H9 (cell line): ENCODE measurements at places on chromosomes 3 and 15.

DNA sequence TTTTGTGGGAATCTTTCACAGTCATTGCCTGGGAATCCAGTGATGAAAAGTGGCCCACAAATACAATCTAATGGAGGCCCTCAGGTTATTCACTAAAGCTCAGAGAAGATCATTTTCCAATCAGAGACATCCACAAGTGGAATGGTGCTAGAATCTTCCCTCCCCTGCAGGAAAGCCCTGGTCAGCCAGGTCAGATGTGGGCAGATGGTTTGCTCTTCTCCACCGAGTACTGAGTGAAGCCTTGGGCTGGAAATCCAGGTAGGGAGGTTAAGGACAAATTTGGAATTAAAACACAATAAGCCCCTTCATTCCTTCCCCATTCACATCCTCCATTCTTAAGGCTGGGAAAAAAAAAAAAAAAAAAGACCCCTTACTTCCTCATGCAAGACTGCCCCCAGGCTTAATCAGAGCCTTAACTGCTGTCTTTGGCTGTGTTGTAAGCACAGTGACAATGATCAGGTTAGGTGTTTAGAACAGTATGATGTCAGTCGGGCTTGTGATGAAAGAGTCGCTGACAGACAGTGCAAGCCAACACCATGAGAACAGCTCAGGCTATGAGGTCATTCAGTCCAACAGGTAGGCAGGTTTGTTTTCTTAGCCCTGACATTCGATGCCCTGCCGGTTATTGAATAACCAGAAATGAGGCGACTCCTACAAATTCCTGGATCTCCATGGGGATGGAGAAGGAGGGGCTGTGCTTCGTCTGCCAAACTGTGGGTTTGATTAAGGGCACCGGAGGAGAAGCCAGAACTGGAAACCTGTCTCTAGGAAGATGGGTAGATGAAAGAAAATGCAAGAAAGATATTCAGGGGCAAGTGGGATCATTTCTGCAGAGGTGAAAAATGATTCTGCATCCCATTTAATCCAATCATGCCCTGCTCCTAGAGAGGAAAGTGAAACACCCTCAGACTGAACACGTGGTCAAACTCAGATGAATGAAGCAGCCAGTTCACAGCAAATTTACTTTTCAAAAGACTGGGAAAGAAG is 23.5 kb upstream of the HES1 start:
- no peak for DNase-seq

DNA sequence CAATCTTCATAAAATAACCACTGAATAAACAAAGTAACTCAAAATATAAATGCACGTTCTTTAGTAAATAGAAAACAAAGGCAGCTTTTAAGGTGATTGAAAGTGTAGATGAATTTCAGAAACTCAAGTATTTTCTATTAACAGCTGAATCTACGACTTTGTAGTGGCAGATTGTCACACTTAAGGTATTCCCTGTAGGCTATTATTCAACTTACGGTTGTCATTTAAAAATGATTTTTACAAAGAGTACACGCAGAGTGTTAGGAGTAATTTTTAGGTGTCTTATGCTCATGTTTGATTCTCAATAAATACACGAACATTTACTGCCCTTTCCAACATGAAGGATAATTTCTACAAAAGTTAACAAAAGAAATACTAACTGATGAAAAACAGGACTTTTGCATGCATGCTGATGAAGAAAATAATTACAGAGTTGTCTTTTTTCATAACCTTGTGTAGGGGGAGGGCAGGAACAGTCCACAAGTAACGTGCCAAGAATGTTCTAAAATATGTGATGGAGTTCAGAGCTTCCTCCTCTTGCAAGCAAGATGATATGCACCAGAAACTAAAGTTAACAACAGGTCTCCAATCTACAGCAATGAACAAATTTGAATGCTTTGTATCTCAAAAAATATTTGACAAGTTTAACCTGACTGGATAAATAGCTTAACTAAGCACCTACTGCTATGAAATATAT is 16.7 kb downstream of the DCBLD2 start:
- no peak for DNase-seq

- no peak for DNase-seq
These were observed 15.6 kb downstream of the CYP19A1 start for GRCh38 chr15:51322621-51323296.

GRCh38 chr3:126618021-126618420 is 36.9 kb downstream of the TXNRD3 start:
- no peak for DNase-seq

GRCh38 chr3:149548669-149549065 is 74.2 kb downstream of the TM4SF4 start:
- no peak for DNase-seq

DNA sequence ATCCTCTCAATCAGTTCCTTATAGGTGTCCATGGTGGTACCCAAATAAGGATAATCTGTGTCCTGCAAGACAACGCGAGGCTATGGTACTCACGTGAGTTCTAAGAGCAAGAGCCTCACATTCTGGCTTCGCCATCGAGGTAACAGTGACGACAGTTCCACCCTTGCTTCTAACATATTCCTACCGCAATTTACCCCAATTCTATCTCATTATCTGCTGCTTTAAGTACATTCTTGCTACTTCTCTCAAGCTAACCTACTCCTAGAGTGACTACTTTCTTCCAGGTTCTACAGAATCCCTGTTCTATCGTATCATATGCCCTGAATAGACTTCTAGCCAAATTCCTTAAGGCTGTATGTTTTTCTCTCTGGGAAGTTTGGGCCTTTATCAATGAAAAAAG is 26.6 kb downstream of the TFRC start:
- no peak for DNase-seq

GRCh38 chr3:56918111-56918568 is 116.4 kb upstream of the ARHGEF3 start:
- DNase-seq = no peak

DNA sequence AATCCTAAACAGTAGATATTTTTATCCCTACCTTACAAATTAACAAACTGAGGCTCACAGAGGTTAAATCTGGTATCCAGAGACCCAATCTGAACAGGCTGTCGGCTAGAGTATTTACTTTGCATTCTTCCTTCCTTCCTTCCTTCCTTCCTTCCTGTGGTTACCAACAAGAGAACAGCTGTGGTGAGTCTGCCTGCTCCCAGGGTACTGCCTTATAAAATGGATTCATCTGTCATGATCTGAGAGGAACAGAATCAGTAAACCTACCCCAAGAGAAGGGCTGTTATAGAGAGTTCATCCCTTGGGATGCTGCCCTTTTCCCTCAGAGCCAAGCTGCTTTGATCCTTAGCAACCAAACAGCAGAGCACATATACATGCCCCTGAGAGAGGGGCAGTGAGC is 3.6 kb downstream of the GADL1 start:
- no peak for DNase-seq

- DNase-seq = no peak
These were observed 3.5 kb downstream of the TNFSF10 start for GRCh38 chr3:172519740-172520139.

GRCh38 chr3:53151870-53152660 is 8.9 kb upstream of the PRKCD start:
- DNase-seq = no peak
